Breast epithelium (tissue), 4 donors: ENCODE measurements at places on chromosomes 3 and 15.

GRCh38 chr15:37108381-37109167 is 8.2 kb upstream of the MEIS2 start:
- peak overlapping the region; percentile 79 for H3K27ac ChIP-seq
- peaks cover 14% of the 10 kb centered on the region for H3K27me3 ChIP-seq
- H3K36me3 ChIP-seq = no peaks in the 10 kb centered on the region
- no peak overlapping the region for H3K4me3 ChIP-seq
- H3K4me1 ChIP-seq = no peaks in the 10 kb centered on the region

GRCh38 chr15:49060710-49061495 is 14.7 kb upstream of the SECISBP2L start:
- H3K4me1 ChIP-seq = no peaks in the 10 kb centered on the region
- H3K4me3 ChIP-seq = no peak overlapping the region
- no peaks in the 10 kb centered on the region for H3K27me3 ChIP-seq
- H3K27ac ChIP-seq = no peak overlapping the region
- no peaks in the 10 kb centered on the region for H3K36me3 ChIP-seq

DNA sequence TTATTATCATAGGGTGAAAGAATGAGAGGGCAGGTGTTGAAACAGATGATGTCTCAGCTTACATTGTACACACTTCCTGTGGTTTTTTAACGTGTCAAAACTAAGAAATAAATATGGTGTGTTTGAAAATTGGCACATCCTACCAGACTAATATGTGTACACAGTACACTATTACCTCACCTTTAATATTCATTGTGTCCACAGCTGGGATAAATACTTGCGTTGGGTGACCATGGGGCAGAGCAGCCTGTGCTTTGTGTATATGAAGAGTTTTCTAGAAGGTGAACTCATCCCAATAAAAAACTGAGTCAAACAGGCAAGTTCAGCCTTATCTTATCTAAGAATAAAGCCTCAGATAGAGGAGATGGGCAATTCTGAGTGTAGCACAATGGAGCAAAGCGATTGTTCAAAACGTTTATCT is 17.3 kb downstream of the SUCNR1 start:
- H3K4me1 ChIP-seq = no peaks in the 10 kb centered on the region
- H3K27ac ChIP-seq = no peak overlapping the region
- H3K27me3 ChIP-seq = no peaks in the 10 kb centered on the region

DNA sequence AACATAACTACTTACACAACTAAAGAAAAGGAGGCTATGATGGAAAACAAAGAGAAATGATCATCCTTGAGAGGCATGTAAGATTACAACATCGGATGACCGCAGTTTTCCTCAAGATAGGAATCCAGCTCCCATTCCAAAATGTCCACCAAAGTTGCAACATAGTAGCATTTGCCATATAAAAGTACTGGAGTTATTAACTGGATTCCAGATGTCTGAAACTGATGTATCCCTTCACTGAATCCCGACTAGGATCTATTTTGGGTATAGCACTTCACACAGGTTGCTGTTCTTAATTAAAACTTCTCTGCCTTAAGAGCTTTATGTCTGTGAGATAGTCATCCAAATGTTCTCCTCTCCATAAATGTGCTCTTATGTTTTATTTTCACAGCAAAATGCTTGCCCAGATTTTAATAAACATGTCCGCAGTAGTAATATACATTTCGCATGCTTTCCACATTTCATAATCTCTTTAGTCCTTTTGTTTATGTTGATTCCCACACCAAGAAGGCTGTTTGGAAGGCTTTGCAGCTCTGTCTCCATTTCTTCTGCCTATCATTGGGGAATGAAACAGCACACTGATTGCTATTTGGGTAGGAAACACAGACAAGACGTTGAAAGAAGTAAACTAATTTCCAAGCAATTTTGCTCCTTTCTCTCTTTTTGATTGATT is 716.5 kb upstream of the CFAP20DC start:
- no peaks in the 10 kb centered on the region for H3K4me1 ChIP-seq
- no peaks in the 10 kb centered on the region for H3K36me3 ChIP-seq
- DNase-seq = no peak
- no peak overlapping the region for H3K4me3 ChIP-seq
- no peak overlapping the region for H3K27ac ChIP-seq
- H3K27me3 ChIP-seq = no peaks in the 10 kb centered on the region

GRCh38 chr3:197940745-197941384 is 9.1 kb upstream of the RPL35A start:
- no peak for DNase-seq
- H3K4me3 ChIP-seq = no peak overlapping the region
- H3K27ac ChIP-seq = no peak overlapping the region
- no peaks in the 10 kb centered on the region for H3K27me3 ChIP-seq

DNA sequence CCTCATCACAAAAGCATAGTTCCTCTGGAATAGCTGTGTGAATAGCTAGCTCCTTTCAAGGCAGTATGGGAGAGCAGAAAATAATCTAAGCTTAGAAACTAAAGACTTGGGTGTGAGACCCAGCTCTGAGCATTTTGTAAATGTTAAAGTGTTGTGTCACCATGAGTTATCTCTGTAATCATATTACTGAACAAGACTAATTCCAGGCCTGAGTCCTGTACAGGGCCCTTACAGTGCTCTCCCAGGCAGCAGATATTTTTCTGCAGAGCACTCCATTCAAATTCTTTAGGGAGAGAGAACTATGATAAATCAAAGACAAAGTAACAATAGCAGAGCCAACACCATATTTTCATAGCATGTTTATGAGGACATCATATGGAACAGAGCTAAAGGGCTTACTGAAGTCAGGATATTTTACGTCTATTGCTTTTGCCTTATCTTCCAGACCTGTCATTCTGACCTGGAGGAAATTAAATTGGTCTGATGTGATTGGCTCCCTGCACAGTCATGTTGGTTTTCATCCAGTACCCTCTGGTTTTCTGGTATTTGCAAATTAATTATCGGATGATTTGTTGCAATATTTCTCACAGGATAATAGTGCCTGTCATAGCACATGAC is 172.6 kb upstream of the PPP2R3A start:
- no peak overlapping the region for H3K4me3 ChIP-seq
- H3K27me3 ChIP-seq = no peaks in the 10 kb centered on the region
- H3K36me3 ChIP-seq = no peaks in the 10 kb centered on the region
- no peak overlapping the region for H3K27ac ChIP-seq

- H3K27ac ChIP-seq = no peak overlapping the region
- no peaks in the 10 kb centered on the region for H3K36me3 ChIP-seq
- no peaks in the 10 kb centered on the region for H3K4me1 ChIP-seq
Measured at GRCh38 chr15:87123676-87124382, 1044.2 kb downstream of the AGBL1 start.

- no peak overlapping the region for H3K27ac ChIP-seq
- H3K4me3 ChIP-seq = no peak overlapping the region
- no peaks in the 10 kb centered on the region for H3K27me3 ChIP-seq
- DNase-seq = no peak
- no peaks in the 10 kb centered on the region for H3K36me3 ChIP-seq
Measured at GRCh38 chr3:175108613-175109151, 249.5 kb downstream of the NAALADL2 start.

DNA sequence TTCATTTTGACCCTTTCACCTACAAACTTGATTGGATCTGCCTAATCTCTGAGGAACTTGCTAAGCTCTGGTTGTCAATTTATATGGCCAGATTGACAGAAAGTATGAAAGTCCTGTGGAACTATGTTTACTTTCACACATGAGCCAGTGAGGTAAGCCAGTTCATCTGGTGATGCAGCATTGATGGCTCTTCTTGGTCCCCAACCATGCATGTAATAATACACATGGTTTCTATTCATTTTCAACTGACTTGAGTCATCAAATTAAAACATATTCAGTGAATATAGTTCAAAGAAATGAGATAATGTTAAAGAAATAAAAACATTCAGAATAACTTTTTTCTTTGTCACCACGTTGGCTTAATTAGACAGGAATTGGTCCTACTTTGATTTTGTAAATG is 336.1 kb upstream of the THBS1 start:
- no peak overlapping the region for H3K4me3 ChIP-seq
- H3K27me3 ChIP-seq = no peaks in the 10 kb centered on the region
- H3K4me1 ChIP-seq = no peaks in the 10 kb centered on the region

DNA sequence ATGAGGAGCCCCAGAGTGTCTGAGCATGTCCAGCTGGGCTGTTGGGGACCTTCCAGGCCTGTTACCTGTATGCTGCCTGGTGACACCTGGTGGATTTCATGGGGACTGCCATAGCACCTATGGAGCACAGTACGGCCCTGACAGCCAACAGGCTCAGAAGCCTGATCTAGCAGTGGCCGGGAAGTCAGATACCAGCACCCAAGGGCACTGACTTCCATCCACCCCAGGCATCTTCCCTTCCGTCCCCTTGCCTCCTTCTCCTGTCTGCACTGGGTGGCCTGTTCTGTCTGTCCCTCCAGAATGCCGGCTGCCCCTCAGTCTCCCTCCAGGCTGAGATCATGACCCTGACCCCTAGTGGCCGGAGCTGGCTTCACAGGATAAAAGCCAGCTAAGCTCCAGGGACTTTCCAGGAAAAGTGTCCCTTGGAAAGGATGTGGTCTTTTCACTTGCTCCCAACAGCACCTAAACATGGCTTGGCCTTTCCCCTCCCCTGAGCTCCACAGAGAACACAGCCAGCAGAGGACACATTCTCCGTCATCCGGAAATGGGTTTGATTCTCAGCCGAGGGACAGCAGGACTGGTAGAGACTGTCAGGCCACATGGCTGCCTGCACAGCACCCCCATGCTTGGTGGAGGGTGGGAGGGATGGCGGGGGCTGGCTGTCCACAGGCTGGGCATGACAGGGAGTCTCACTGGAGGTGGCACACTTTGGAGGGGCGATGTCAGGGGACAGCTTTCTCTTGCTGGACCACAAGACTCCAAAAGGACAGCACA is 9.5 kb downstream of the RPS17 start:
- no peaks in the 10 kb centered on the region for H3K4me1 ChIP-seq
- no peaks in the 10 kb centered on the region for H3K27me3 ChIP-seq
- peak; percentile 69 for DNase-seq
- H3K36me3 ChIP-seq = no peaks in the 10 kb centered on the region
- H3K27ac ChIP-seq = peak overlapping the region; percentile 25
- H3K4me3 ChIP-seq = peak overlapping the region; percentile 55

DNA sequence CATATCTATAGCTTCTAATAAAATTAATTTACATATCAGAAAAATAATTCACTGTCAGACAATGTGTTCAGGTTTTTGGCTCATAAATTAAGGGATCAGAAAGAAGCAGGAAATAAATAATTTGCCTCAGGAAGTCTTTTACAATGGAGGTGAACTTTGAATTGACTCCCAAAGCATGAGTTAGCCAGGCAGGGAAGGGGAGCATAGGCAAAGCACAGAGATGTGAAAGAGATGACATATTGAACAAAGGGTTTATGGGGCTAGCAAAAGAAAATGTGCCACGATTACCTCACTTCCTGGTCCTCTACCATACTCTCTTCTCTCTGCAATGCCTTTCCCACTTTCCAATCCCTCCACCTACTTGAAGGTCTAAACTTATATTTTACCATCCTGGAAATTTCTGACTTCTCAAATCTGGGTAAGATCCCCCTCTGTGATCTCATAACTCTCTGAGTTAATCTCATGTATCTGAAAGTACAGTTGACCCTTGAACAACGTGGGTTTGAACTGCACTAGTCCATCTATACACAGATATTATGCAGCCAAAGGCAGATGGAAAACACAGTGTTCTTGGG is 4.1 kb upstream of the HEXA start:
- peaks cover 7% of the 10 kb centered on the region for H3K4me1 ChIP-seq
- no peak for DNase-seq
- no peaks in the 10 kb centered on the region for H3K27me3 ChIP-seq
- no peaks in the 10 kb centered on the region for H3K36me3 ChIP-seq
- no peak overlapping the region for H3K4me3 ChIP-seq

DNA sequence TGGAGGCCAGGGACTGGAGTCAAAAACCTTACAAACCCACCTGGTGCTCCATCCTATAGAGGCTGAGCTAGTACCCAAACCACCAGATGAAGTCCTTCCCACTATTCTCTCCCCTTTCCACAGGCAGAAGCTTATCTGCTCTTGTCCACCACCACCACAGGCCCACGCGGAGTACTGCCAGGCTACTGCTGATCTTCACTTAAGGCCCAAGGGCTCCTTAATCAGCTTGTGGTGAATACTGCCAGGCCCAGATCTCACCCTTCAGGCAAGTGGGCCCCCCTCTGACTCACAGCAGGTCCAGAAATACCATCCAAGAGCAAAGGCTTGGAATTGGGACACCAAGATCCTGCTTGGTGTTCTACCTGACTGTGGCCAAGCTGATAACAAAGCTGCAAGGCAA is 598.1 kb upstream of the CBLB start:
- no peak overlapping the region for H3K27ac ChIP-seq
- no peaks in the 10 kb centered on the region for H3K27me3 ChIP-seq
- H3K4me3 ChIP-seq = no peak overlapping the region
- no peak for DNase-seq
- no peaks in the 10 kb centered on the region for H3K36me3 ChIP-seq

DNA sequence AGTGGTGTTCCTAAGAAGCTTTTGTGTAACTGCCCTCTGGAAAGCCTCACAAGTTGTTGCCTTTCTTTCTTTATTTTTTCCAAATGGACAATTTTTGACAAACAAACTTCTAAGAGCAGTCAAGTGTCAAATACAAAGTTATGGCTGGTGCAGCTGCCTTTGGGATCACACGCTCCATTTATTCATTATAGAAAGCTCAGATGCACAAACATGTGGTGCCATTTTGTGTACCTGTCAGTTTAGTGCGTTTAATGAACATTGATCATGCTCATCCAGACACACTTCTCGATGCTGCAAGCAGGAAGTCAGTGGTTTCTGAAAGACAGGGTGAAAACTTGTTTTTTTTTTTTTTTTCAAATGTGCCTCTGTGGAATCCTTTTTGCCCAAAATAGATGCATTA is 324.5 kb downstream of the CNTN4 start:
- H3K27ac ChIP-seq = no peak overlapping the region
- no peaks in the 10 kb centered on the region for H3K27me3 ChIP-seq
- H3K4me1 ChIP-seq = no peaks in the 10 kb centered on the region
- no peaks in the 10 kb centered on the region for H3K36me3 ChIP-seq

DNA sequence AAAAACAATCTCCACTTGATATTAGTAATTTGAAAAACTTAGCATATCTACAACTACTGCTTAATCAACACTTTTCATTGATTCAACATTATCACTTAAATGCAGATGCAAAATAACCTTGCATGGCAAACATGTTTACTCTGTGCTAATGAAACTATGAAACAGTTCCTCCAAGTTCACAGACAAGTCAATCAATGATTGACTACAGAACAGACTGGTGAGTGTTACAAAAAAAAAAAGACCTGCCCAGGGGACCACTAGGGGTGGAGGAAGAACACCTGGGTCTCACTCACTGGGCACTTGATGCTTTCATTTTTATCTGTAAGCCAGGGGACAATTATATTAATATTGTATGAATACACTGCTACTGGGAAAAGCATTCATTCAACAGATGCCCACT is 4.3 kb upstream of the NR2C2 start:
- no peaks in the 10 kb centered on the region for H3K4me1 ChIP-seq
- H3K4me3 ChIP-seq = no peak overlapping the region
- H3K27ac ChIP-seq = no peak overlapping the region
- H3K27me3 ChIP-seq = no peaks in the 10 kb centered on the region

- peak overlapping the region; percentile 88 for H3K27ac ChIP-seq
- DNase-seq = peak; percentile 67
- H3K36me3 ChIP-seq = no peaks in the 10 kb centered on the region
- peak overlapping the region; percentile 87 for H3K4me3 ChIP-seq
Measured at GRCh38 chr3:129399145-129399894, 29.1 kb downstream of the EFCAB12 start.

GRCh38 chr3:195903950-195904290 is 4.4 kb downstream of the TNK2 start:
- peak overlapping the region; percentile 81 for H3K27ac ChIP-seq
- no peak overlapping the region for H3K4me3 ChIP-seq
- H3K27me3 ChIP-seq = no peaks in the 10 kb centered on the region
- peaks cover 11% of the 10 kb centered on the region for H3K4me1 ChIP-seq
- DNase-seq = no peak
